Stimulated activated CD4-positive, alpha-beta T cell treated with anti-CD3 and anti-CD28 coated beads, Interleukin-2, amount 100 ng/mL, for 48 hours (primary cell): ENCODE measurements at places on chromosomes 11 and 22.

- DNase-seq, result peak; percentile 17
These were observed 13.1 kb upstream of the TCF20 start for GRCh38 chr22:42283278-42284201.

GRCh38 chr11:68934321-68934645 is 30.6 kb downstream of the IGHMBP2 start:
- no peak for DNase-seq

DNA sequence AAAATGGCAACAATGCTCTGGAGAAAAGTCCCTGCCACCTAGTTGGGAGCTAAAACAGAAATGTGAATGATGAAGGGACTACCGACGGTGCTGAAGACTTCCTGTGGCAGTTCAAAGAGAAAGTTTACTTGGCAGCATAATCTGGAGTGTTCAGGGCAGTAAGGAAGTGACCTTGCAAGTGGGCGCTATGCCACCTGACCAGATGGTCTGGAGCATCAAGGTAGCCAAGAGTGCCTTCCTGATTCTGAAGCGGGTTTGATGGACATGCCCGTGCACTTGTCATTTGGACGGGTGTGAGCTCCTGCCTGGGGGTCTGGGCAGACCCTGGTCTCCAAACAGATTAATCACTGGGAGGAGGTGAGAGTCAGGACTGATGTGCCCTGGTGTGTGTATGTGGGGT is 1.8 kb upstream of the SNX19 start:
- DNase-seq, result no peak

- DNase-seq, result no peak
These were observed 490.3 kb upstream of the KIRREL3 start for GRCh38 chr11:127490896-127491295.

- no peak for DNase-seq
These were observed 2.8 kb downstream of the USH1C start for GRCh38 chr11:17541330-17541885.

- peak; percentile 48 for DNase-seq
These were observed at the start of gene CCND1 for GRCh38 chr11:69640995-69641581. CCND1 (plus strand) TSS chr11:69641156; CDS start chr11:69641314, 158 bp downstream.

DNA sequence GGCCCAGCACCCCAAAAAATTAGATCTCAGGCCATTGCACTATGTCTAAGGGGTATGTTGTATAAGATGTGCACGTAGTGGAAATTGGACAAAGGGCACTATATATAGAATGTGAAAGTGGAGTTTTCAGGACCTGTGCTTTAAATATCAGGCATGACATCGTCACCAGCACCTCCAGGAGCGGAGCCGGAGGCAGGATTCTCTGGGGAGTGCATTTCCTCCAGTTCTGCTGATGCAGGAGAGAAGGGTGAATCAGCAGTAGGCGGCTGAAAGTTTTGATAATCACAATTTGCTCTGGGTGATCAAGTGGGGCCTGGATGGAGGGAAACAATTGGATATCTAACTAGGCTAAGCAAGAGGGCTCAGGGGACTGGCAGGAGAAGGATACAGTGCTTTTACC is 69.1 kb upstream of the NTM start:
- no peak for DNase-seq

- no peak for DNase-seq
These were observed 5.9 kb upstream of the PACSIN3 start for GRCh38 chr11:47192111-47192510.

GRCh38 chr11:8006349-8006977 is 19.3 kb downstream of the EIF3F start:
- DNase-seq, result peak; percentile 48

DNA sequence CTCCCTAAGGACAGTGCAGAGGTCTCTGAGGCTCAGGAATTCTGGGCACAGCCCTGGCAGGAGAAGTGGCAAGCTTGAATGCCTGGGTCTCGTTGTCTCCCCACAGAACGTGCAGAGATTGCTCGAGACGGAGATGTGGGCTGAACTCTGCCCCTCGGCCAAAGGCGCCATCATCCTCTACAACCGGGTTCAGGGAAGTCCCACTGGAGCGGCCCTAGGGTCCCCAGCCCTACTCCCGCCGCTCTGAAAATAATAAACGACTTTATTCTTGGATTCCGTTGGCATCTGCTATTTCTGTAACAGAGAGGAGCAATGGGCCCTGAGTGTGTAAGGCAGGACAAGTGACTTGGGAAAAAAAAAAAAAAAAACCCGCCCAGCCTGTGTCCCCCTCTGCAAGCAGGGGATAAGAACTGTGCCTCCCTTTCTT is 591 bp upstream of the DNAJC4 start:
- no peak for DNase-seq

- no peak for DNase-seq
These were observed 247.8 kb downstream of the NTM start for GRCh38 chr11:131618201-131618600.

GRCh38 chr22:27046086-27046485 is 388.7 kb downstream of the MIAT start:
- DNase-seq, result no peak
